Type B pancreatic cell (in vitro differentiated cells): ENCODE measurements at places on chromosomes 6 and 20.

DNA sequence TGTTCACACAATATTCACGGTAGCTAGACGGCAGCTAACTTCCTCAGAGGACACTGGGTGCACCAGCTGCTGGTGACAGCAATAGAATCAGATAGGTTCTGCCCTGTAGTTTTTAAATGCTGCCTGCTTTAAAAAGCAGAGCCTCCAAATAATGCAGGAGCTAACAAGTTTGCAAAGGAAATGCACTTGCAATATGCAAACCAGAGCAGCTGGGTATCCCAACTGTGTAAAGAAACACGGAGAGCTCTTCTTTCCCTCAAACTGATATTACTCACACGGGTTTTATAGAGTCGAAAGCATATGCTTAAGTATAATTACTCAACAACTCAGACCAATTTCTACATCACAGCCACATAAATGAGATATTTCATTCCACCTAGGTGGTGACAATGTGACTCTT lies 432.7 kb downstream of the TFAP2A start:
- H3K4me1 ChIP-seq: no peaks in the 10 kb centered on the region
- no peak overlapping the region for H3K27ac ChIP-seq
- no peak overlapping the region for H3K4me3 ChIP-seq
- no peaks in the 10 kb centered on the region for H3K36me3 ChIP-seq
- H3K27me3 ChIP-seq: no peaks in the 10 kb centered on the region

DNA sequence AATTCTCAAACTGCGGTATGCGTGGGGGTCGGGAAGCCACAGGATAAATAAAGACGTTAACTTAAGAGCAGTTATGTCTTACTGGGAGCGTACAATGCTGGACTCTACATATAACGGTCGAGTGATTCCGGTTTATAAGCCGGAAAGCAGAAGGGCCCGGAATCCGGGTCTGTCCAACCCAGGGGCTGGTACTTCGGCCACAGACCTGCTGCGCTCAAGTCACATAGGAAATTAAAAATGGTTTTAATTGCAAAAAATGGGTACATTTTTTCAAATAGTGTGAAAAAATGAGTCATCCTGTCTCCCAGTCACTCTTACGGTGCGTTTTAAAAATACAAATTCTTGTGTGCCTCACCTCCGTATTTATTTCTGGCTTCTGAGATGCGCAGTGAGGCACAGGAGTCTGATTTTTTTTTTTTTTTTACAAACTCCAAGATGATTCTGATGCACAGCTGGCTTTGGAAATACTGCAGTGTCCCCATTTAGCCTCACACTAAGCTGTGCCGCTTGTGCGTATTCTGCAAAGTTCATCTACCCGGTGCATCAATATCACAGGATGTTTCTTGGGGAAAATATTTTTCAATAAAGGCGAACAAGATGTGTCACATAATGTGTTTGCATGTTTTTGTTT lies 1.0 kb downstream of the PCIF1 start:
- peak overlapping the region; percentile 90 for H3K27ac ChIP-seq
- DNase-seq: no peak
- peak overlapping the region; percentile 95 for H3K4me3 ChIP-seq
- peaks cover 8% of the 10 kb centered on the region for H3K4me1 ChIP-seq
- peaks cover 16% of the 10 kb centered on the region for H3K36me3 ChIP-seq

GRCh38 chr6:137522831-137523230 lies 28.6 kb upstream of the OLIG3 start:
- H3K27me3 ChIP-seq: peaks cover 39% of the 10 kb centered on the region
- no peaks in the 10 kb centered on the region for H3K36me3 ChIP-seq
- no peak overlapping the region for H3K4me3 ChIP-seq
- H3K4me1 ChIP-seq: peaks cover 5% of the 10 kb centered on the region
- DNase-seq: no peak

DNA sequence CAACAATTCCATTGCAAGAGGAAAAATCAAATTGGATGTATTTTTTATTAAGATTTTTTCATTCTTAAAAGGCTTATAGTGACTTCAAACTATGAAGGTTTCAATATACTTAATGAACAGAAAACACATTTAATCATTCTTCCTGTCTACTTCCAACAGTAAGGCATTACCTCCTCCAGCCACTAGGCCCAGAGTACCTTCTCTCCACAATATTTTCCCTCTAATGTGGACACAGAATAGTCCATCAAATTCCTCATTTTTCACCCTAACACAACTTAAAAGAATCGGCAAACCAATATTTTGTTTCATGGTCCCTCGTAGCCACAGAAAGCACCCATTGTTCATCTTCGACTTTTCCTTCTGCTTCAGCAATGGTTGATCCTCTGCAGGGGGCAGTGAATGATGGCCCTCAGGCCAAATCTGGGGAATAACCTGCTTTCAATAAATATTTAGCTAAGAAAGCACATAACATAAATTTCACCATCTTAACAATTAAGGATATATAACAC lies 335.4 kb upstream of the ID4 start:
- H3K4me1 ChIP-seq: no peaks in the 10 kb centered on the region
- no peak for DNase-seq
- H3K27ac ChIP-seq: no peak overlapping the region
- no peak overlapping the region for H3K4me3 ChIP-seq

DNA sequence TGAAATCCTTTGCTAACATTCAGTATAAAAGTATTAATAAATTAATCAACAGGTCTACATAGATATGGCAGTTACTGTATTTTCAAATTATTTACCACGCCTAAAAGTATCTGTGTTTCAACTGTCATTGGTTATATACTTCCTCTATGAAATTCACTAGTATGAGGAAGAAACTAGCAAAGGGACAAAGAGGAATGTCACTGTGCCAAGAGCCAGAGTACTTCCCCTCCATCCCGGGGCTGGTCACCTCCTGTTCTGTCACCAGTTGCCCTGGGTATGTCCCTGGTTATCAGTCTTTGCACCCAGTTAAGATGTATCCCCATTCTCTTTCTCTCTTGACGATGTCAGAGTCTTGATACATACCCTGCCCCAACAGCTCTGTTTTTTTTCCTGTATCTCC lies 476.8 kb upstream of the SOX4 start:
- H3K27ac ChIP-seq: no peak overlapping the region
- H3K36me3 ChIP-seq: no peaks in the 10 kb centered on the region
- H3K4me3 ChIP-seq: no peak overlapping the region
- H3K27me3 ChIP-seq: no peaks in the 10 kb centered on the region
- peaks cover 22% of the 10 kb centered on the region for H3K4me1 ChIP-seq
- DNase-seq: no peak

- no peaks in the 10 kb centered on the region for H3K27me3 ChIP-seq
- peak overlapping the region; percentile 100 for H3K27ac ChIP-seq
- peak overlapping the region; percentile 97 for H3K4me3 ChIP-seq
- DNase-seq: no peak
Observed at GRCh38 chr6:26020329-26021000, 57.9 kb downstream of the TRIM38 start.

DNA sequence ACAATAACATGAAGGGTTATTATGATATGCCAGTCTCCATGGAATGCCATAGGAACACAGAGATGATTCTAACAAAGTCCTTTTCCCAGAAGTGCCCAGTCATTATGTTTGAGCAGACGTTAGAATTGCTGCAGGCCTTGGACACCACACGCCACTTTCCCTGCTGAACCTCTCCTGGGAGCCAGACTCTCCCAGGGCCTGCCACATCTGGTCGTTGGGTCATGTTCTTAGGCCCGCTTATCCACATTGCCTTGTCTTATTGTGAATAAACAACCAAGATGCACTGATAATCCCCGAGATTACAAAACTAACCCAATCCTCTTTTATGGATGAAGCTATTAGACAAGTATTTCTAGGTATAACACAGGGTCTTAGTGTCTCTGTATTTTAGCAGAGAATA lies 276.5 kb upstream of the CITED2 start:
- H3K27ac ChIP-seq: no peak overlapping the region
- peaks cover 4% of the 10 kb centered on the region for H3K36me3 ChIP-seq
- DNase-seq: no peak
- H3K4me3 ChIP-seq: no peak overlapping the region
- peaks cover 33% of the 10 kb centered on the region for H3K4me1 ChIP-seq

DNA sequence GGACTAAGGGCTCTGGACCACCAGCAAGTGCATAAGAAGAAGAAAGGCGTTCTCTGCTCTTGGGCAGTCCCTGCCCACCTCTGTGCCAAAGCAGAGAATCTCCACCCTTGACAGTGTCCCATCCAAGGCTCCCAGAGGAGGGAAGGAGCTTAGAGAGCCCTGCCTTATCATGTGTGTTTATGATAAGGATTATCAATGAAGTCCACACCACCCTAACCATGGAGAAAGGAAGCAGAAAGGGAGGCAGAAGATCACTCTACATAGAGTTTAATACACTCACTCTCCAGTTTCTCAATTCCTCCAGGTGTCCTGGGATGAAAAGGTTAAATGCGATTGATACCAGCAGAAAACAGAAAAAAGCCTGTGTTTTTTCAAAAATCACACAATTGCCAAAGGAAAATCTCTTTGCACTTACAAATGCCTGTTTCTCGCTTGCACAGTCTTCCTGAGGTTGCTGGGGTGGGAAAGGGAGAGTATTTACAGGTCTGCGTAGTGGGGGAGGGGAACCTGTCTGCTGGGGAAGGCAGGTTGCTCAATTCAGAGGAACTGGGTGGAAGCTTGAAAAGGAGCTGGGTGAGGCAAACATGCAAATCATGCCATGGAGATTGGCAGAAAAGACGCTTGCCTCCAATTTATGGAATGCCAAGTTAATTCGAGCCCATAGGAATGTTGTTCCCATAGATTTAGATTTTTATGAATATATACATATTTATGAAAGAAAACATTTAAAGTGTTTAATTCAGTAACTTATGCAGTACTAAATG lies 104.0 kb downstream of the EYA2 start:
- no peaks in the 10 kb centered on the region for H3K36me3 ChIP-seq
- H3K27ac ChIP-seq: no peak overlapping the region
- peaks cover 19% of the 10 kb centered on the region for H3K27me3 ChIP-seq
- no peak overlapping the region for H3K4me3 ChIP-seq
- H3K4me1 ChIP-seq: peaks cover 17% of the 10 kb centered on the region

GRCh38 chr20:33014336-33015113 lies 7.0 kb downstream of the BPIFB2 start:
- no peaks in the 10 kb centered on the region for H3K36me3 ChIP-seq
- H3K27me3 ChIP-seq: peaks cover 49% of the 10 kb centered on the region
- DNase-seq: no peak
- H3K27ac ChIP-seq: no peak overlapping the region

GRCh38 chr6:45616209-45616608 lies 238.5 kb upstream of the SUPT3H start:
- peaks cover 15% of the 10 kb centered on the region for H3K4me1 ChIP-seq
- DNase-seq: no peak
- H3K4me3 ChIP-seq: no peak overlapping the region
- H3K27me3 ChIP-seq: peaks cover 3% of the 10 kb centered on the region
- H3K36me3 ChIP-seq: peaks cover 4% of the 10 kb centered on the region

DNA sequence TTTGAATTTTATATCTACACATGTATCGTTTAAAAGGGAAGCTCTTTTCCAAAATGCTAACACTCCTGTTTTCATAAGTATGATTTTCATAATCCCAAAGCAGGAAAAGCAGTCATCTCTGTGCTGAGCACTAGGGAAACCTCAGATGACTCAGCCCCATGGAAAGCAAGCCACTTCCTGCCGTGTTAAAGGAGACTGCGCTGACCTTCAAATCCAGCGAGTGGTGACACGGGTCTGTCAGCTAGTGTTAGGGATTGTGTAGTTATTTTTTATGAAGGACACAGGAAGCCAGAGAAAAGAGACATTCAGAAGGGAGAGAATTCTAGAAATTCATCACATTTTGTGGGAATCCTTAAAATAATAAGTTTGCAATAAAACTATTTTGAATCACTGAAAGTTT lies 57.0 kb upstream of the CD93 start:
- no peaks in the 10 kb centered on the region for H3K27me3 ChIP-seq
- H3K4me1 ChIP-seq: peaks cover 30% of the 10 kb centered on the region
- no peak overlapping the region for H3K4me3 ChIP-seq
- H3K36me3 ChIP-seq: no peaks in the 10 kb centered on the region
- DNase-seq: no peak

DNA sequence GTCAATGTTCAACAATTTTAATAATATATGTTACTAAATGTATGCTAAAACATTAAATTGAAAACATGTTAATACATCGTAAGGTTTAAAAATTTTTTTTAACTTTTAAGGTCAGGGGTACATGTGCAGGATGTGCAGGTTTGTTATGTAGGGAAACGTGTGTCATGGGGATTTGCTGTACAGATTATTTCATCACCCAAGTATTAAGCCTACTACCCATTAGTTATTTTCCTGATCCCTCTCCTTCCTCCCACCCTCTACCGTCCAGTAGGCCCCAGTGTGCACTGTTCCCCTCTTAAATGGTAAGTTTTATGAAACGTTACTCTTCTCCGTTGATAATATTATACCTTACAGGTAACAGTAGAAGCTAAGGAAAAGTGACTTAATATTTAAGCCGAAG lies 15.8 kb downstream of the PDE7B start:
- no peaks in the 10 kb centered on the region for H3K36me3 ChIP-seq
- no peak overlapping the region for H3K4me3 ChIP-seq
- no peaks in the 10 kb centered on the region for H3K4me1 ChIP-seq
- H3K27me3 ChIP-seq: no peaks in the 10 kb centered on the region

DNA sequence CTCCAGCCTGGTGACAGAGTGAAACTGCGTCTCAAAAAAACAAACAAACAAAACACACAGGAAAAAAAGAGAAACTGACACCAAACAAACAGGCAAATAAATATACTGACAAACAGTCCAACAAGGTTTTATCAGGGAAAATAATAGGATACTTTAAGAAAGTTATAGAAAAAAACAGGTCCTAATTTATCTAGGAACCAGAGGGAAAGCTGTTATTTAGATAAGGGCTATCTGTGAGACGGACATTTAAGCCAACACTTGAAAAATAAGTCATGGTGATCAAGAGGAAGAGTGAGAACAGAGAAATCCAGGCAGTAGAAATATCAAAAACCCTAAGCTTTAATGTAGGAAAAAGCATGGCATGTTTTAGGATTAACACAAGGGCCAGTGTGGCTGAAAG lies 68.9 kb downstream of the FAM217A start:
- peaks cover 26% of the 10 kb centered on the region for H3K4me1 ChIP-seq
- H3K27ac ChIP-seq: no peak overlapping the region
- no peak overlapping the region for H3K4me3 ChIP-seq
- DNase-seq: no peak
- H3K27me3 ChIP-seq: no peaks in the 10 kb centered on the region

DNA sequence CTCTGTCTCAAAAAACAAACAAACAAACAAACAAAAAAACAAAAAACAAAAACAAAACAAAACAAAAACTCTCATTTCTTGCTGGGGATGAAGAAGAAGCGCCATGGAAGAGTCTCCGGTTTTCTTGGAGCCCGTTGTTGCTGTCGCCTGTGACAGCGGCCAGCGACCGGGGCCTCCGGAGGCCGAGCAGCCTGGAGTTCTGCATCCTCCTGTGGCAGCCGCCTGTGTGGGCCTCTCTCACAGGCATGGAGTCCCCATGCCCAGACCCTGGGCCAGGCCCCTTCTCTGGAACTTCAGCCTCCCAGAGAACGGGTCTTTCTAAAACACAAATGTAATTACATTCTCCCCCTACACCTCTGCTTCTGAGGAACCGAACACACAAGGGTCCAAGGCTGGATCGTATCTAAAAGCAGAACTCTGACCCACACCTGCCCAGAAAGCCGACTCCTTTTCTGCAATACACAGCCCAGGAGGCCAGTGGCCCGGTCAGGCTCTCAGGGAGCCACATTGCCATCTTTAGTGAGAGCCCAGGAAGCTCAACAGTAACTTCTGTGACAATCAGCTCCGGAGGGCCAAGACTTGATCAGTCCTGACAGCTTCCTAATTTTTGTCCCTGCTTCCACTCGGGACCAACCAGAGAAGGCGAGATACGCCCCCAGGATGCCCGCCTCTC lies 18.5 kb downstream of the DACT2 start:
- H3K4me3 ChIP-seq: peak overlapping the region; percentile 60
- no peak overlapping the region for H3K27ac ChIP-seq
- peaks cover 46% of the 10 kb centered on the region for H3K4me1 ChIP-seq
- no peaks in the 10 kb centered on the region for H3K36me3 ChIP-seq
- DNase-seq: no peak

- H3K27ac ChIP-seq: no peak overlapping the region
- no peaks in the 10 kb centered on the region for H3K27me3 ChIP-seq
- DNase-seq: no peak
- H3K4me1 ChIP-seq: peaks cover 5% of the 10 kb centered on the region
Observed at GRCh38 chr6:123980311-123980710, 176.6 kb downstream of the NKAIN2 start.
